ENCODE measurements at places on chromosomes 12 and 14.

GRCh38 chr14:21070083-21070609, at the start of gene ARHGEF40:
Gene ARHGEF40 (plus strand): TSS chr14:21070304. CDS start chr14:21070397, 93 bp downstream.
- peak; percentile 30 for DNase-seq

DNA sequence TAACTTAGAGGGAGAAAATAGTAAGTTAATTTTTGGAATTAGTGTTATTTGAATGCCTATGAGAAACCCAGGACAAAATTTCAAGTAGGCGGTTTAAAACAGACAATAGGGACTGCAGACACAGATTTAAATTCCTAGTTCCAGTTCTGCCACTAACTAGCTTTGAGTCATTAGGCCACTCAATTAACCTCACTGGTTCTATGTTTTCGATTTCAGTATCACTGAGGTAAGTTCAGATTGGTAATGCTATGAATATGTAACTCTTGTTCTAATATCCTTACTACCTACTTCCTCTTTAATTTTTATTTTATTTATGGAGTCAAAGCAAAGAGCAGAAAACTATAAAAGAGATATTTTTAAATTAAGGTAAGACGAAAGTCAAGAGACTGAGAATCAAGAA, 52.6 kb downstream of the GALC start:
- no peak for DNase-seq

GRCh38 chr12:68240079-68240478, 13.3 kb downstream of the IL22 start:
- no peak for DNase-seq

DNA sequence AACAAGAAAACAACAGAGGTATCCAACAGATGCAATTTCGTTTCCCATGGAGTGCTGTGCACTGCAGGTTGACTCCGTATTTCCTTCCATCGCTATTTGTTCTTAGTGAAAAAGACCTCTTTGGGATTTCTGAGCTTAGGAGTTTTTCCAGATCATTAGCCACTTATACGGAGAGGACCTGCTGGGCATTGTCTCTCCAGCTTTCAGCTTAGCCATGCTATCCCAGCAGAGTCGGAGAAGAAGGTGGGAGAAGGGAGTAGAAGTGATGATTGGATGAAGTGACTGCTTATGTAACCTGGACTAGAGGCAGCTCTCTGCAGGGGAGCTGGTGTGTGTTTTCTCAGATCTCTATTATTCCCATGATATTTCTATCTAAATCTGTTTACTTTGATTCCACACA, 737.7 kb downstream of the DIO2 start:
- no peak for DNase-seq

DNA sequence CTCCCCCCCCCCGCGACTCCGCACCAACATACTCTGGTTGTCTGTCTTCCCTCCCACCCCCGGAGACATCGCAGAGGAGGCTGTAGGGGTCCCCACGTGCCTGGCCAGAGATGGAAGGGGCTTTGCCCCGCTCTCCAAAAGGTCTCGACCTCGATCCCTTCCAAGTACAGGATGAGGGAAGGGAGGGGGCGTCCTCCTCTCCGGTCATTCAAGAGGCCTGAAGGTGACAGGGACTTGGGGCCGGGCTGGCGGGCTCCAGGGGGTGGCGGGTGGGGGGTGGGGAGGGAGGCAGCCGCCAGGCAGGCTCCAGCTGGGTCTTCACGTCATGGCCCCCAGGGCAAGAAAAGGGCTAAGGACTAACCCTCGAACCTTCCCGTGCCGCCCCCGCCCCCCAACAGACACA, 15.1 kb downstream of the TBX3 start:
- no peak for DNase-seq

GRCh38 chr12:38141239-38141638, 175.3 kb upstream of the ALG10B start:
- no peak for DNase-seq

DNA sequence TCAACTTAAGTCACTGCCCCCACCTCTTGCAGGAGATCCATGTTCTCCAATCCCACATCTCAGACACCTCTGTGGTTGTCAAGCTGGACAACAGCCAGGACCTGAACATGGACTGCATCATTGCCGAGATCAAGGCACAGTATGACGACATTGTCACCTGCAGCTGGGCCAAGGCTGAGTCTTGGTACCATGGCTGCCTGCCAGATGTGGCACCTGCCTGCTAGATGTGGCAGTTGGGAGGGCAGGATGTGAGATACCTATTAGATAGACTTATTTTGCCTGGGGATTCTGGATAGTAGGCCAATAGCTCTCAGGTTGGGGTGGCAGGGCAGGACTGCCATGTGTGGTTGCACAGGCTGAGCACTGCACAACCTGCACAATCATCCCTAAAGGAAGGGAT, 7.9 kb upstream of the KRT86 start:
- no peak for DNase-seq

DNA sequence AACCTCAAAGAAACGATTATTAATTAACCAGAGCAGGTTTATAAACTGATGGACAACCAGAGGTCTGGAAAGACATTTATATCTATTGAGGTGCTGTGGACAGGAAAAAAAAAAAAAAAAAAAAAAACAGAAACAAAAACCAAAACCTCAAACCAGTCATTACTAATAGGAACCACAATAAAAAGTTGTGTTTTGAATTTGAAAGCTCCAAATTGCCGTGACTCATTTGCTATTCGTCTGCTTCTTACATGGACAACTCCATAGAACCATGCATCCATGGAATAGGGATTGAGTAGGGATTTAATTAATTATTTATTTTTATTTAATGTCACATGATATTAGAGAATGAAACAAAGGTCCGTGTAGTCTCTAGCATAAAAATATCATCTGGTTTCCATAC, 134.1 kb upstream of the SSTR1 start:
- DNase-seq, result no peak

- no peak for DNase-seq
These were observed 32.1 kb downstream of the PPTC7 start for GRCh38 chr12:110550981-110551380.

DNA sequence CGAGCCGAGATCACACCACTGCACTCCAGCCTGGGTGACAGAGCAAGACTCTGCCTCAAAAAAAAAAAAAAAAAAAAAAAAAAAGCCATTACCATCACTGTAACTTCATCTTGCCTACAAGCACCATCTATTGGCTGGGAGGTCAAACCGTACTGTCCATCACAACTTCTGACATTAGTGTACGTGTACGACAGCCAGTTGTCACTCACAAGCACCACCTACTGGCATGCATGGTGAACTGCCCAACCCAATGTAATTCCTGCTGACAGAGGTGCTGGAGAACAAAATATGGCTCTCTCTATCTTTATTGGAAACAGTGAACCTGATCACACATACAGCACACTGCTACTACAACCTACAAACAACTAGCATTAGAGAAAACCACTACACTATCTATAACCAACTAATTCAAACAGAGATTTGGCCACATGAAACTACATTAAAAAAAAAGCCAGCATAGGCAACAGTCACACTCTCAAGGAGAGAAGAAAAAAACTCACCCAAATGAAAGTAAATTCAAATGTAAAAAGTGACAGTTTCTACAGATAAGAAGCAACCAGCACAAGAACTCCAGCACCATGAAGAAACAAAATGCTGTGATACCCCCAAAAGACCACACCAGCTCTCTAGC, 82.3 kb downstream of the PUS7L start:
- peak; percentile 7 for DNase-seq

- DNase-seq, result peak; percentile 69
These were observed 2.5 kb downstream of the USP44 start for GRCh38 chr12:95548539-95549391.

DNA sequence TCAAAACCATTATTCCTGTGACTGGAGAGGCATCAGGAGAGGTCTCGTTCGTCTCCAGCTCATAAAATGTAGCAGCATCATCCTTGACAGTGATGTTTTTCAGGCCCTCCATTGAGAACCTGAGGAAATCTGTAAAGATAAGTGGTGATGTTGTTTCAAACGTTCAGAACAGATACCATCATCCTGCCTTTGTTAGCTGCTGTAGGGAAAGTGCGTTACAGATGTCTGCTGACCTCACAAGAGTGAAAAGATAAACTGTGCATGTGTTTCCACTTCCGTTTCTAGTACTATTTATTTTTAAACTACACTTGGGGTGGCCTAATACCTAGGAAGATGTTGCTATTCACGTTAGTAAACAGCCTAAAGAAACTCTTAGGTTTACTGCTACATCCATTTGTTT, 28.4 kb downstream of the BCL2L14 start:
- DNase-seq, result no peak

- DNase-seq, result no peak
These were observed 44.0 kb upstream of the FRMD6 start for GRCh38 chr14:51607711-51608110.

GRCh38 chr14:92352158-92352985, 29.4 kb downstream of the SLC24A4 start:
- DNase-seq, result no peak

GRCh38 chr14:79656056-79656455, 555.2 kb downstream of the DIO2 start:
- DNase-seq, result no peak

DNA sequence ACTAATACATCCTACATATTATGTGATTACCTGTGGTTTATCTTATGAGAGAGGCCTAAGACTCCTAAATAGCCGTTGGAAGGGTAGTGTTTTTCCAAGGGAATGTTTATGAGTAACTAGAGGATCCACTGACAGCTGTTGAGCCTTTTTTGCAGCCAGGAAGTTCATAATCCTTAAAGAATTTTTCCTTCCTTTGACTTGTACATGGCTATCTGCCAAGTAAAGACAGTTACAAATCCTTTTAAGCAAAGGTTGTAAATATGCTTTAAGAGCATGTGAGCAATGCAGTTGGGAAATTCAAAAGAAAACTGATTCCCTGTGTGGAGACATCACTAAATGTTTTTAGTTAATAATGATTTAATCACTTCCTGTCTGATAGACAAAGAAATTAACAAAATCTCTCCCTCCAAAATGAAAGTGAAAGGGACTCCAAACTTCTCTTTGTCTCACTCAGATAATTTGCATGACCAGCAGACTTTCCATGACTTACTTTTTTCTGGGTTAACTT, 333.8 kb downstream of the PDZRN4 start:
- no peak for DNase-seq

- DNase-seq, result no peak
These were observed 185.1 kb downstream of the ATXN7L3B start for GRCh38 chr12:74722709-74723108.

- DNase-seq, result no peak
These were observed 621.9 kb downstream of the LRFN5 start for GRCh38 chr14:42228611-42229010.

- DNase-seq, result no peak
These were observed 356.2 kb downstream of the TMEM121 start for GRCh38 chr14:105882626-105883025.

DNA sequence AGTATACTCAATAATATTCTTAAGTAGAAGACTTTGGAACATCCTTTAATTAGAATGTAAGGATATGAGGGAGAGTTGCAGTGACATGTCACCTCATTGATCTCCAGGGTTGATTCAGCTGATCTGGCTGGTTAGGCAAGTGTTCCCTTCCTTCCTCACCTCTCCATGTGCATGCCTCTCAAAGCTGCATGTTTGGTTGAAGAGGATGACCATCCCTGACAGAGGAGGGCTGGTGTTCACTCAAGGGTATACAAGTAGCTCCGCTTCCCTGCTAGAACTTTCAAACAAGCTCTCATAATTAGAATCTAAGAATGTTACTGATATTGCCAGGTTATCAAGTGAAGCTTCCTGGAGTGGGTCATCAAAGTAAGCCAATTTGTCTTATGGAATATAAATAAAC, 341.1 kb upstream of the FLRT2 start:
- DNase-seq, result no peak

GRCh38 chr12:73181244-73181643, 909.1 kb downstream of the TRHDE start:
- DNase-seq, result no peak

DNA sequence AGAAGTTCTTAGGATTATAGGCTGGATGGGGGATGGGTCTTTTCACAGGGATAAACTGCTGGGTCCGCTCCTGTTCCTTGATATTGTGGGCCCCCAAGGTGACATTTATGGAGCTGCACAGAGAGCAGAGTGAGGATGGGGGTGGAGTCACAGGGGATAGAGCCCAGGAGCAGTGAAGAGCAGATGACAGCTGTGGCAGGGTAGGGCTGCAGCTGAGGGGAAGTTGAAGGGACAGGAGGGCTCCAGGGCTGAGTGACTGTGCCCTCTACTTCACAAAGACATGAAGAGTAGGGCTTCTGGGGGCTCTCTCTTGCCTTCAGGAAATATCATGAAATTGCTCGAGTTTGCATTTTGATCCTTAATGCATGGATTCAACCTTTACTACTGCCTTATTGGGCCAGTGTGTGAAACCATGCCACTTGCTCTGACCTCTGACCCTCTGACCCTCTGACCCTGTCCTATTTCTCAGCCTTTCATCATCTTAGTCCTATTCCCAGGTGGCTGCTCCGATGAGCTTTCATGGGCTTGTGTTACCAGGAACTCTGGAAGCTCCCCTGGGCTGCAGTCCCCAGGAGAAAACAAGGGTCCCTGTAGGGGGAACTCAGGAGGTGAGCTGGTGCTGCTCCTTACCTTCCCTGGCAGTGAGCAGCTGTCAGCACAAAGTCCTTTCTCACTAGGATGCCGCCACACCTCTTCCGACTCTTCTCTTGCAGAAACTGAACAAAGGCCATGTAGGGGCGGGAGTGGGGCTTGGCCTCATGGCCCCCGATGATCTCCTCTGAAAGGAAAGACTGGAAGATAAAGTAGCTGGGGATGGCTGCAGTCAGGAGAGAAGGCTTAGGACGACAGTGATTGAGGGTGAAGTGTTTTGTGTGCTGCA, 1.6 kb downstream of the GZMH start:
- DNase-seq, result no peak

GRCh38 chr14:86912709-86913108, 1080.3 kb downstream of the GALC start:
- no peak for DNase-seq

- DNase-seq, result peak; percentile 25
These were observed 44.6 kb downstream of the GNS start for GRCh38 chr12:64714551-64714968.

DNA sequence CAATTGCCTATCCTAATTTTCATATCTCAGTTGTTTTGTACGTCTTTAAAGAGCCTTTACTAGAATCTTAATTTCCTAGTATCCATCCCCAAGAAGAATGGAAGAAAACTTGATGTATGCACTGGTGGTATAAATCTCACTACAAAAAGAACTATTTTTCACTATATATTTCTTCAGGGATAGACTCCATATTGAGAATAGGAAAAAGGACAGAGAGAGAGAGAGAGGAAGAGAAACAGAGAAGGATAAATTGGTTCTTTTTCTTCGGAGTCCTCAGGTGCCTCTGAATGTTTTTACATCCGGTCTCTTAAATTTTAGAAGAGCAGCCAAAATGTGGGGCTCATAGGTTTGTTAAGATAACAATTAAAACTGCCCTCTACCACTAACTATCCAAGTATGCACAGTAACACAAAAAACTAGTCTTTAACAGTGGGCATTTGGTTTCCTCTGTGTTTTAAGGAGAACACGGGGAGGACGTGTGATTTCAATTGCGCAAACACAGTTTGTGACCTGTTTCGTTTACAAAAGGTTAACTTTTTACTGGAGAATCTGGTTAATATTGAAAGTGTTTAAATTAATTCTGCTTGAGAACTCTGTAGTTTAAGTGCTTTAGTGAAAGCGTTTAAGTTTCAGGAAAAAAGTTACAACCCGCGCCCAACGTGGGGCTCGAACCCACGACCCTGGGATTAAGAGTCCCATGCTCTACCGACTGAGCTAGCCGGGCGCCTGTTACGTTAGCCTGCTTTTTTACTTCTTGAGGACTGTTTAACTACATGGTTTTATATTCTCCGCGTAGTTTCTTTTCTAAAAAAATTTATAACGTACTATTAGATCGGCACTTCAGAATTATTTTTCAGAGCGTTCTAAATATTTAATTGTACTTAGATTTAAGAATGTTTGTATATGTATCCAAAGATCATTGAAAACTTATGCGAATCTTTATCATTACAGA, 5.1 kb upstream of the PSMA3 start:
- peak; percentile 78 for DNase-seq
